ENCODE measurements at places on chromosomes 4 and X.
A peak's percentile ranks its signal among the peaks of the same experiment; 100 is the strongest.

GRCh38 chr4:24988776-24989175 is 42.0 kb downstream of the LGI2 start:
- DNase-seq: peak; percentile 9

DNA sequence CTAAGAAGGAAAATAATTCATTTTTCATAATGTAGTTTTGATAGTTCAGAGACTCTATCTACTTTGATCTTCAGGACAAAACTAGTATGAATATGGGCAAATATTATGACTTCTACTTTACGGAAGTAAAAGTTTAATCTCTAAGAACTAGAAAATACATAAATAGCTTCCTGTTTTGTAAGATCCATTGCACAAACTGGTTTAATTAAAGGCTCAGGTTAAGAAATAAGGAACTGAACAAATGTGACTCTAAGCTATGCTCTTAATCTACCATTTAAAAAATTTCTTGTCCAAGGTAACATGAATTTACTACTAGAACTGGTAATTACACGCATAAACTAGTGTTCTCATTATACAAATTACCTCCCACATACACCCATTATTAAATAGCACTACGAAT is 360.6 kb downstream of the INPP4B start:
- DNase-seq: no peak

GRCh38 chr4:42955746-42956505 is 63.4 kb downstream of the GRXCR1 start:
- no peak for DNase-seq

DNA sequence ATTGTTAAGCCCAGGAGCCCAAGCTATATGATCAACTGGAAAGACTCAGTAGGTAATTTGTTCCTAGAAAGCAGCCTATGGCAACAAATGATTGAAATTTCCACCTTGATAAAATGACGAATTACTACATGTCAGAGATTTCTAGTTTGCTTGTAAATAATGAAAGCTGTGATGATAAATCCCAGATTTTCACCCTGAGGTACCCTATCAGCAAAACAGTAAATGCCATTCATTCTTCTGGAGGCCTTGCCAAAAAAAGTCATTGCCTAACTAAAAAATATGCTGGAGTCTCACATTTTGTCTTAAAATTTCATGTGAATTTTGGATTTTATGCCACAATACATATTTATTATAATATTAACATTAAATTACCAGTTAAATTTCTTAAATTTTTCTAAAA is 71.3 kb downstream of the PPEF2 start:
- DNase-seq: no peak

GRCh38 chrX:114712466-114712865 is 128.6 kb downstream of the HTR2C start:
- no peak for DNase-seq

DNA sequence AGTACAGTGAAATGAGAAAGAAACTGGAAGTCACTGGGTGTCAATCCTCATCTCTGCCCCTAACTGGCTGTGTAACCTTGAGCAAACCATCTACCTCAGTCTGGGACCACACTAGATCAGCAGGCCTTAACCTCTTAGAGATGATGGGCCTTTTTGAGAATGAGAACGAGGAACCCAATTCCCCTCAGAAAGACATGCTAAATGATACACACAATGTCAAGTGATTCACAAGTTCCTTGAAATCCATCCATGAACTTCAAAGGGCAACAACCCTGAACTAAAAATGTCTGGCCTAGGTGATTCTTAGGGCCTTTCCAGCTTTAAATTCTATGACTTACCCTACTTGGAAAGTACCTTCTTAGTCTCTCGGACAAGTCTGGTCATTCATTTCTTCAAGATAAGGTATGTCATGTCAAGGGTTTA is 47.4 kb downstream of the ACSL4 start:
- DNase-seq: no peak

- no peak for DNase-seq
Observed at GRCh38 chr4:145278341-145279121, 98.1 kb upstream of the OTUD4 start.

DNA sequence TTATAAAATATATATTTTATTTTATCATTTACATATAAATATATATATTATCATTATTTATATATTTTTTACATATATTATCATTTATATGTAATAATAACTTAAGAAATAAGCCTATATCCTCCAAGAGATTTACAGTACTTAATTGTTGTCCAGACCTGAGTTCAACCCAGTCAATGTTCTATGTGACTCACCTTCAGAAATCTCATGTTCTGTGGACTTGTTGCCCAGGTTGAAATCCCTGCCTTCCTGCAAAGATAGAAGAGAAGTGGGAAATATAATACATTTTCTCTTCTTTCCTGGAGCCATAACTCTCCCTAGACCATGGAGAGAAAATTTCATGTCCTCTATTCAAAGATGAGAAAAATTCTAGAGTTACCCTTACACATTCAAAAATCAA is 247.3 kb downstream of the PARM1 start:
- no peak for DNase-seq

GRCh38 chr4:38928568-38928967 is 61.0 kb downstream of the FAM114A1 start:
- DNase-seq: no peak

Data from HEK293T (cell line).